Esophagus muscularis mucosa (tissue), 4 donors: ENCODE measurements at places on chromosomes 13 and 19.
A peak's percentile ranks its signal among the peaks of the same experiment; 100 is the strongest.

- no peak for DNase-seq
These were observed 718 bp downstream of the CDK8 start for GRCh38 chr13:26254583-26255111.

- no peak for DNase-seq
These were observed 4.6 kb downstream of the NDUFA7 start for GRCh38 chr19:8316351-8317125.

GRCh38 chr19:55071129-55071502 lies 4.6 kb upstream of the EPS8L1 start:
- DNase-seq = no peak

GRCh38 chr19:55640577-55641425 lies at the start of gene ZNF580:
ZNF580 (plus strand) TSS chr19:55641002; CDS start chr19:55642509, 1,507 bp downstream.
- no peak for DNase-seq

DNA sequence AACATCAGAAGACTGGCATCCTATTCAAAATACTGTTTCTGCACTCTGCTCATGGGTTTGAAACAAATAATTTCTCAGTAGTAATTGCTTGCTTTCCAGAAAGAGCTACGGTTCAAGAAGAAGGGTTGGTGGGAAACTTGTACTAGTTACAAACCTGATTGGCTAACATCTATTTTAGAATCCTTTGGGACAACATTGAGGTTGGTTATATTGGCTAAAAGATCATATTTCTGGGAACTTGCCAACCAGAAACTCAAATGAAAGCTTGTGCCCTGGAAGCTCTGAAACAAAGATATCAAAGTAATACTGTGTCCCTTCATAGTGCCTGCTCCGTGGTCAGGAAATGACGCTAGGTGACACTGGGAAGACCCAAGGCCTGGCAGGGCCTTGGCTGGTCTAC lies 141.7 kb downstream of the LACC1 start:
- no peak for DNase-seq

- no peak for DNase-seq
These were observed 2245.1 kb downstream of the PCDH9 start for GRCh38 chr13:64985075-64985474.

- peak; percentile 96 for DNase-seq
These were observed 22.5 kb downstream of the C13orf46 start for GRCh38 chr13:113951246-113951999.

DNA sequence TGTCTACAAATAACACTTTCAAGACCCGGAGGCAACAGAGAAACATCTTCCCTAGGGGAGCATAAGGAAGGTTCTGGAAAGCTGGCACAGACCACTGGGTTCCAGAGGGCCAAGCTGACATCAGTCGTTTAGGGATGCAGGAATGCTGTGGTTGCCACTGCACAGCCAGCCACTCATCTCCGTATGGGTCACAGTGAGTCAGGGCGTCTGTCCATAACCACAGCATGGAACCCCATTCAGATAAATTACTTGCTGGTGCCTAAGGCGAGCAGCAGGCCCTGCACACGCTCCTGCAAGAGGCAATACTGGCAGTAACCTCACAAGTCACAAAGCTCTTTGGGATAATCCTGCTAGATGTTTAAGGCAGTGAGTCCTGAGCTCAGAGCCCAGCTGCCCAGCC lies 140.9 kb upstream of the UBL3 start:
- DNase-seq = no peak

- DNase-seq = no peak
These were observed 818.0 kb upstream of the SLC10A2 start for GRCh38 chr13:103884101-103884723.

DNA sequence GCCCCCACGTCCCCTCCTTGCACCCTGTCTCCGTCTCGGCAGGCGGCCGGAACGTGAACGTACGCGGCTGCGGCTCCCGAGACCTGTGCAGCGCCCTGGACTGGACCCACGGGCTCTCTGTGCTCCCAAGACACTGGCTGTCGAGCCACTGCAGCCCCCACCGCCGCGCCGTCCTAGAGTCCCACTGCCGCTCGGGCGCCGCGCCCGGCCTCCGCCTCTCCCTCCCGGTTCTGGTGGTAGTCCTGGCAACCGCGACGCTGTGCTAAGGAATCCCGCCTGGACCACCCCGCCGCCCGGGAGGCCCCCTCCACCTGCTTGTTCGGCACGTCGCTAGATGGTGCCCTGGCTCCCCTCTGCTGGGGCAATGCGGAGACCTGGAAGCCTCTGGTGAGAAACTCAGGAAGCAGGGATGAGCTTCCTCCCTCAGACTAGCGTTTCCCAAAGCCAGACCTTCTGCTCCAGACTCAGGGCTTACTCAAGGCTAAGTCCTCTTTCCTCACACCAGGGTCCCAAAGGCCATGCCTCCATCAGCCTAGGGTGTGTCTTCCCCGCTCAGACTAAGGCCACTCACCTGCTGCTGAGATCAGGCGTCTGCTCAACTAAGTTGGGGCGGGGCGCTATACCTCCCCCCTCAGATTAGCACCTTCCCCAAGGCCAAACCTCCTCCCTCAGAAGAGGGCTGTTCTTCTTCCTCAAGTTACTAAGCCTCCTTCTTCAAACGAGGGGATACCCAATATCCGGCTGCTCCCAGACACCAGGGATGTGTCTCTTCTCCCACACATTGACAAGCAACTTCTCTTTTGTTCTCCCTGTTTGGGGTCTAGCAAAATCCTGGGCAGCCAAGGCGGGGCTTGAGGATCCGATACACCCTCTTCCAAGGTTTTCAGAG lies 16.1 kb upstream of the IRGC start:
- no peak for DNase-seq

GRCh38 chr19:21677696-21678418 lies 89.5 kb downstream of the ZNF100 start:
- no peak for DNase-seq

DNA sequence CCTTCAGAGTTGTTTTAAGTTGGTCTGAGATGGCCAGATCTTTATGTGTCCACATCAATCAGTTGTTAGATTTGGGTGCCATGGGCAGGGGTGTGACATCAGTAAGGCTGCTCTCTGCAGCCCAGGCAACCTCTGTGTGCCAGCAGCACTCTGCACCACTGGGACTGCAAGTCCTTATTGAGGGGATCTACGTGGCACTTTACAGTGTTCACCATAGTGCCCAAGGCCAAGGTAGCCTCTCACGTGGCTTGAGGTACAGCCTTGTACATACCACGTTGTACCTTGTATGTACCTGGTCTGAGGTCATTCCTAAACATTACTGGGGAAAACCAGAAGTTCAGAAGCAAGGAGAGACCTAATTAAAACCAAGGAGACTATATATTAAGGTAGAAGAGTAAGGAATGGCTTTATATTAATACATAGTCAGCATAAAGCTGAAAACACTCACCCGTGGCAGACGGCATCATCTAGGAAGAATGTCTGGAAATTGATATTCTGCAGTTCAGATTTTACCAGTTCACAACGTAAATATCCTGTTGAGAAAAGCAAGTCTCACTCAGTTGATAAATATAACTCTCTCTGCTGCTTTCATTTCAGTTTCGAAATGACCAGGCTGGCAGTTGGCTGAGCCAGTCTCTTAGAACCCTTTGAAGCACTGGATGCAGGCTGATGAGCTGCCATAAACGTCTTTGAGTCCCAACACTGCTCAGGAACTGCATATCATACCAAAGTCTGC lies 128.8 kb downstream of the ZDHHC20 start:
- no peak for DNase-seq

- no peak for DNase-seq
These were observed 4.1 kb downstream of the DLL3 start for GRCh38 chr19:39502640-39503417.

GRCh38 chr19:17797424-17798201 lies 2.7 kb downstream of the B3GNT3 start:
- no peak for DNase-seq

DNA sequence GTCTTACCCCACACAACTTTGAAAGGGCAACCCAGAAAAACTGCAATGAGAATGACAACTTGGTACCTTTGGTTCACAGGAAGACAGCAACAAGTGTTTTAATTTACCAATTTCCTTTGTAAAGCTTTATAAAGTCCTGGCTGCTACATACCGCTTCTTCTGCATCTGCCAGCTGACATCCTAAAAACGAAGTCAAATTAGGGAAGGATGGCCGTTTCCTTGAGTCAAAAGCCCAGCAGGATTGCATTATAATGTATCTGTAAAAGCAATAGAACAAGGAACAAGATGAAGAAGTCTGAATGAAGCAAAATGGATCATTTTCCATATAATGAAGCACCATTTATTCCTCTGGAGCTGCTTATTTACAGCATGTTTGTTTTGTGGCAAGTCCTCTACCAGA lies 25.8 kb upstream of the URAD start:
- DNase-seq = no peak

- DNase-seq = no peak
These were observed 16.0 kb downstream of the FXYD5 start for GRCh38 chr19:35170359-35171061.

DNA sequence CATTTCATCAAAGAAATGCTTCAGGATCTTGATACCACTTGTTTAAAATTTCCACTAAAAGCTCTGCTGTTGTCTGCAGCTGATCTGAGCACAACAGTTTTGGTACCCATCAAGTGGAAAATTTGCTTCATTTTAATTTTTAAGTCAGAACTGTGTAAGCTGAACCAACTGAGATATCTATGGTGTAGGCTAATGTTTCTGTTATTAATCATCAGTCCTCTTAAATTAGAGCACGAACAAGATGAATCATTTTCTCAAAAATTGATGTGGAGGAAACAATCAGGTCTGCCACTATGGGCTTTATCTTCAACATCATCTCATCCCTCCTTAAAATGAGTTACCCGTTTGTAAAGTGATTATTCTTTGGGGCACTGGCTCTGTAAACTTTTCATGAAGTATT lies 221.5 kb upstream of the NBEA start:
- no peak for DNase-seq

- no peak for DNase-seq
These were observed 133.1 kb downstream of the MAB21L1 start for GRCh38 chr13:35343417-35343816.

- no peak for DNase-seq
These were observed 45.1 kb downstream of the OLFM4 start for GRCh38 chr13:53073711-53074110.

DNA sequence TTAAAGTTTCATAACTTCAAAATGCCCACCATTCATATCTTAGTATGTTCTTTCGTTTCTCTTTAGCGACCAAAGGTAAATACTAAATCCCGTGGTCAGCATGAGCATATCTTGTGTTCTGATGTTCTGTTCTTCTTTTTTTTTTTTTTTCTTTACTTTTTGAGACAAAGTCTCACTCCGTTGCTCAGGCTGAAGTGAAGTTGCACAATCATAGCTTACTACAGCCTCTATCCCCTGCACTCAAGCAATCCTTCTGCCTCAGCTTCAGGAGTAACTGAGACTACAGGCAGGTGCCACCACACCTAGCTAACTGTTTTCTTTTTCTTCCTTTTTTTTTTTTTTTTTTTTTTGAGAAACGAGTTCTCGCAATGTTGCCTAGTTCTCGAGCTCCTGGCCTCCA lies 60.9 kb upstream of the ATP12A start:
- DNase-seq = no peak

DNA sequence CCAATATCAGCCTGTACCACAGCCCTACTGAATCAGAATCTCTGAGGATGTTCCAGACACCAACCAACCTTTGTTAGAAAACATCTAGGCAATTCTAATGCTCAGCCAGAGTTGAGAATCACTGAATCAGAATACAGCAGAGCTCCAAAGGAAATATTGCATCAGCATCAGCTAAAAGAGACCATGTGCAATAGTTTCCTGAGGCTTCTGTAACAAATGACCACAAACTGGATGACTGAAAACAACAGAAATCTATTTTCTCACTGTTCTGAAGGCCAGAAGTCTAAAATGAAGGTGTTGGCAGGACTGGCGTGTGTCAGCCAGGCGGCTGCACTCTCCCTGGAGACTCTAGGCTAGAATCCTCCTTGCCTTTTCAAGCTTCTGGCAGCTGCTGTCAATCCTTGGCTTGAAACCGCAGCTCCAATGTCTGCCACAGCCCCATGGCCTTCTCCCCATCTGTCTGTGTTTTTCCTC lies 1.2 kb upstream of the DCT start:
- DNase-seq = no peak

DNA sequence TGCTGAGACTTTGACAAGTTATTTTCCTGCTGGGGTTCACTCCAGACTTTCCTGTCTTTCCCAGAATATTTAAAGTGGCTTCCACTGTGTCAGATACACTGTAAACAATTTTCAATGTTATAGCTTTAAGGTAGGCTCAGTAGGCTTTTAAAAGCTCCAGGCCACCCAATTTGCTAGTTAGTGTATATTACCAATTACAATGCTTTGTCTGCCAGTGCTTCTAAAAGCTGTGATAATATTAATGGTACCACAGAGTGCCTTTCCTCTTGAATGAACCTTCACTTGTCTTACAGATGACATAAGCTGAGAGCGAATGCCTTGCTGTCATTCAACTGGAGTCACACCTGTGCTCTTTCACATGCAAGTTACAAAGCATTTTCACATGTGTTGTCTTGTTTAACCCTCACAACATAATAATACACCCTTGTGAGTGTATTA lies 239.7 kb upstream of the HTR2A start:
- DNase-seq = no peak

DNA sequence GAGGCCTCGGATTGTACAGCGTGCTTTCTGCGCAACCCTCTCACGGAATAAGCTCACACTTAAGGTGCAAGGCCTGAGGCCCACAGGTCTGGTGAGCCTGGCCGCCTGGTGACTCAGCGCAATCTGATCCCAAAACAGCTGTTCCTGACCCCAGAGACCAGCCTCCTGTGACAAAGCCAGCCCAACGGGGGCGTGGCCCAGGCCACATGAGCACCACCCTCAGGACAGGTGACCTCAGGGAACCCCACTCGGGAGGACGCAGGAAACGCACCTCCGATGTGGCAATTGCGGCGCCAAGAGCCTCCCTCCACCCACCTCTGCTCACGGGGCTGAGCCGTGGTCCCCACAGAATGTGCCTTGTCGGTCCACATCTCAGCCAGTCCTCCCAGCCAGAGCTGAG lies 26.4 kb downstream of the GRTP1 start:
- no peak for DNase-seq

GRCh38 chr13:93847162-93847561 lies 620.6 kb downstream of the GPC6 start:
- no peak for DNase-seq

DNA sequence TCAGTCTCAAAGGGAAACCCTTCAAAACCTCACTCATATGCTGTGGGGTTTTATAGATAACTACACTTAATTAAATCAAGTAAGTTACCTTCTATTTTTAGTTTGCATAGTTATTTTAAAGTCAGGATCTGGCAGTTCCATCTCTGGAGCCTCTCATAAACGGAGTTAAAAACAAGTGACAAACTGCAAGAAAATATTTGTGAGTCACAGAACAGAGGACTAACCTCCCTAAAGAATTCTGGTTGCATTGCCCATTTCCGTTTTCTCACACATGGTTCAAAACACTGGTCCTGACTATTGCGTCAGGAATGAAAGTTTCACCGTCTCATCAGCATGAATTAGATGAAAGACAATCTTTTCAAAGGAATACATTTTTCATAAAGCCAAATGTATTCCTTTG lies 10.6 kb downstream of the RXFP2 start:
- DNase-seq = no peak

GRCh38 chr19:30682999-30683536 lies 310.9 kb downstream of the ZNF536 start:
- DNase-seq = no peak
